Left renal pelvis (tissue), 4 donors: ENCODE measurements at places on chromosomes 1 and 21.

DNA sequence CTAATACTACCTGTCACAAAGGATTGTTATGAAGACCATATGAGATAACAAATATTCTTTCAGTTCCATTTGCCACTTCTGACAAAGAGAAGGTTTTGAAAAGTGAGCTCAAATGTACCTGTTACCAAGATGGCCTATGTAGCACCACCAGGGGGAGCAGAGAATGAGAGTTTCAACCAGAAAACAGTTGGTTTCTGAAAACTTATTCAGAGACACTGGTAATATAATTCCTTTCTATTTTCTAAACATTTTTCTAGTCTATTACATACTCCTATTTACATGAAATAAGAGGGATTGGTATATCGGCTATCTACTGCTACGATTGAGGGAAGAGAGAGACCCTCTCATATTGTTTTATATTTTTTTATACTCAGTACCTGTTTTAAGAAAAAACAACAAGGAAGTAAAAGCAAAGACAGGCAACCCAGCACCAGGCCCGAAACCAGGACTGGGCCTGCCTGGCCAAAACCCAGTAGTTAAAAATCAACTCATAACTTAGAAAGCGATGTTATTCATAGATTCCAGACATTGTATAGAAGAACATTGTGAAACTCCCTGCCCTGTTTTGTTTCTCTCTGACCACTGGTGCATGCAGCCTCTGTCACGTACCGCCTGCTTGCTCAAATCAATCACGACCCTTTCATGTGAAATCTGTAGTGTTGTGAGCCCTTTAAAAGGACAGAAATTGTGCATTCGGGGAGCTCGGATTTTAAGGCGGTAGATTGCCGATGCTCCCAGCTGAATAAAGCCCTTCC lies 48.3 kb downstream of the IL23R start:
- no peak for DNase-seq

GRCh38 chr1:181390410-181391077 lies 92.8 kb upstream of the CACNA1E start:
- DNase-seq = no peak

GRCh38 chr1:197775282-197776262 lies at the start of gene DENND1B:
TSS of gene DENND1B (minus strand) at chr1:197775480. CDS start at chr1:197775155, 325 bp downstream.
- DNase-seq = peak; percentile 63

GRCh38 chr1:234114648-234115307 lies 210.3 kb downstream of the SLC35F3 start:
- DNase-seq = no peak

GRCh38 chr1:111475701-111476100 lies 1.9 kb downstream of the C1orf162 start:
- DNase-seq = no peak

DNA sequence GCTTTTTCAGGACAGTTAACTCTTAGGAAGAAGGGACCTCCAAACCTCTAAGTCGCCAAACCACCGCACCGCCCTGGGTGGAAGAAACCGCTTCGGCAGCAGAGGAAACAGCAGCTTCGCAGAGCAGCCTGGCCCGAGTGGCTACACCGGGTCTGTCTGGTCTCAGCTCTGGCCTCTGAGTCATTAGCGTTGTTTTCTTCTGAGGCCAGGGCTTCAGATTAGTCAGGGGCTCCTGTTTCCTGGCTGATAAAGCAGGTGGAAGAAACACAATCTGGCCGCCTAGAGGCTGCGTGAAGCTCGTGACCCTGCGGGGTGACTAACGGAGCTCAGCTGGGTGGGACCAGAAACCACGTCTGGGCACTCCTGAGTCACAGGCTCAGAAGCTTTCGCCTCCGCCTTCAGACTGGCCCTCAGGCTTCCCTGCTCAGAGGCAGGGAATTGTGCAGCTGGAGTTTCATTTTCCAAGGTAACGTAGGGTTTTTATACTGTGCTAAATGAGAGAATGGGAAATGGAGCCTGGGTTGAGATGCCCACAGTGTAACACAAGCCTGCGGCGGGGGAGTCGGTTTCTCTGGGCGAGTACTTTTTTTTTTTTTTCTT lies 44.9 kb downstream of the CHAF1B start:
- DNase-seq = peak; percentile 51

GRCh38 chr1:9161963-9162362 lies 33.1 kb upstream of the GPR157 start:
- DNase-seq = no peak

DNA sequence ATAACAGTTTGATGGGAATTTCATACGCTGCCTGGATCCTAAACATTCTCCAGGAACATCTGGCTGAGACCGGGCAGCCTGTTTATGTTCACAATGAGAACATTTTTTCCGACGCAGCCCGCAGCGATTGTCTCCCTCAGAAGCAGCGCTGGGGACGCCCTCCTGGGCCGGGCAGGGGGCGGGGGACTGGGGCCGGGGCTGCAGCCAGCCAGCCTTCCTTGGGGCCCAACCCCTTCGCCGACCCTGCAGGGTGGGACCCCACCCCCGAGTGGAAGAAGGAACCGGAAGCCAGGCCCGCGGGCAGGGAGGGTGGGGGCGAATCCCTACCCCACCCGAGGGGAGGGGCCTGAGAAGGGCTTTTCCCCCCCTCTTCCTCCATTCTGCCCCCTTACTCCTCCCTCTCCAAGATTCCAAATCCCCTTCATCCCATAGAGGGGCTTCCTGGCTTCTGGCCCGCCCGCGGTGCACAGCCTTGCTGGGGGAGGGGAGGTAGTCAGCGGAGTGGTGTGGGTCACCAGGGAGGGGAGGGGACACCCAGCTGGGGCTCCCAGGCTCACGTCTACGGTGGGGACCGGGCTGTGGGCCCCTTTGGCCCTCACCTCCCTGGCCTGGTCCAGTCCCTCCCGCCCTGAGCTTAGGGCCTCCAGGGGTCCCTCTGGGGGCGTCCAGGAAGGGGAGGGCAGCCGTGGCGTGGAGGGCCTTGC lies 60.6 kb downstream of the WNT9A start:
- DNase-seq = no peak

DNA sequence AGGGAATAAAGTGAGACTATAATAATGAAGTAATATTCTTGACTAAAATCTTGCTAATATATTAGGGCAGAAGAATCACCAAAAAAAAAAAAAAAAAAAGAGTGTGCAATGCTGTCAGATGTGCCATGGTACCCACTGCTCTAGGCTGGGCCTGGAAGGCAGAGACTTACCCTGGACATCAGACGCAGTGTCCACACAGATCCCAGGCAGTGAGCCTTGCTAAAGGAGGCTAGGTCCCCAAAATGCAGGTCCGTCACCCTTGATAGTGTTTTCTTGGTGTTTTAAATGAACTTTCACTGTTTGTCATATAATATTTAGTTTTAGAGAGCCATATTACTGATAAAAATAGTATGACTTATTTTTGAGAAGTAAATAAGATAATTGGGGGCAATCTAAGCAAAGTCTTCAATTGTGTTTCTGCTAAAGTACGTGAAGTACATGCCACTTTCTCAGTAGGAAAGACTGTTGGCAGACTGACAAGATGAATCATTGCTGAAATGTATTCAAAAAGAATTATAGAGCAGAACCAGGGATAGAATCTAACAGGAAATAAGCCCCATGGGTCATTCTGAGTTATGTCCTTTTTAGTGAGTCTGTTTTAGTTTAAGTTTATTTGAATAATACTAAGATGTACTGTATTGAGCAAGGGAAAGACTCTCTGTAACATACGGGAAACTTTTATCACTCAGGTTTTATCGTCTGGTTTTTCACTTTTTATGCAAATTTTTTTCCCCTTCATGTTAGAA lies 74.6 kb upstream of the PDC start:
- DNase-seq = no peak

- DNase-seq = no peak
Observed at GRCh38 chr1:231139125-231139649, 22.7 kb upstream of the TRIM67 start.

DNA sequence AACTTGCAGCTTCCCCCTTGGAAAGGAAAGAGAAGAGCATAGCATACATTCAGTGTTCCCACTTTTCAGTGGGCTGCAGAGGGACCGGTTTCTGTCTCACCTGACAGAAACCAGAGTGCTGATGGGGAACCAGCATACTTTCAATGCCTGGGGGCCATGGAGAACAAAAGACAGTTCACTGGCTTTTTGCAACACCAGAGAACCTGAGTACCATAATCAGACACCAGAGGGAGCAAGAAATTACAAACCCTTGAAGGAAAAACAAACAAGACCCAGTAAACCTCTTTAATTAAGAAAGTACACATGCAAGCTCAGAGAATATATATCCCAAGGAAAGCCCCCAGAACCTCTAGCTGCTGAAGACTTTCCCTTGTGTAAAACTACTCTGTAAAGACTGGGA lies 51.1 kb downstream of the CSMD2 start:
- DNase-seq = no peak

DNA sequence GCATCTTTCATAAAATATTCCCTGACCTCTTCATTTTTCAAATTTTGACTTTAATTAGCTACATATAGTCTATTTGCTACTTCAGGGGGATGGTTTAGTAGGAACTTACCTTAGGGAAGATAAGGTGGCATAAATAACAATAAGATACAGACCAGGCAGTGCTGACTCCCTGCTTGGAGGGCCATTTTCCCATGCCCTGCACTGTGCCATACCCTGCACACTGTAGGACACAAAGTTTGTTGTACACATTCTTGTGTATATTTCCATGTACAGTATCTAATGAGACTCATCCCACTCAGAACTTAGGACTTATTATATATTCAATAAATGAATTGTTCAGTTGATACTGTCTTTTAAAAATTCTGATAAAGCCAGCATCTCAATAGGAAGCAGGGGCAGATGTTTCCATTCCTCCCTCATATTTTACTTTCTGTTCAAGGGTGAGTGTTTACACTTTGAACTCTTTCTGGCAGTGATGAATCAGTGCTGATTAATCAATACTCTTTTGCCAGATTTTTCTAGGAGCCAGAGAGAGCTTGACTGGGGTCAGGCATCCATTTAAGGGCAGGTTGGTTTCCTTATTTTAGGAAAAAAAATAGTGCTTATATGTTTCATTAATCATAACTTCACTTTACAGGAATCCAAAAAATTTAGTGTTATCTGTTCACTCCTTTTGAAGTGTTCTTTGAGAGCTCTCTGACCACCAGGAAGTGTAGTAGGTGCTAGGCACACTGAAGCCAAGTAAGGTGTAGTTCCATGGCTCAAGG lies 30.6 kb downstream of the MPZL1 start:
- DNase-seq = no peak

- no peak for DNase-seq
Observed at GRCh38 chr1:243409284-243409683, 153.4 kb downstream of the SDCCAG8 start.

GRCh38 chr1:89322402-89322801 lies 41.5 kb upstream of the GBP6 start:
- DNase-seq = no peak

DNA sequence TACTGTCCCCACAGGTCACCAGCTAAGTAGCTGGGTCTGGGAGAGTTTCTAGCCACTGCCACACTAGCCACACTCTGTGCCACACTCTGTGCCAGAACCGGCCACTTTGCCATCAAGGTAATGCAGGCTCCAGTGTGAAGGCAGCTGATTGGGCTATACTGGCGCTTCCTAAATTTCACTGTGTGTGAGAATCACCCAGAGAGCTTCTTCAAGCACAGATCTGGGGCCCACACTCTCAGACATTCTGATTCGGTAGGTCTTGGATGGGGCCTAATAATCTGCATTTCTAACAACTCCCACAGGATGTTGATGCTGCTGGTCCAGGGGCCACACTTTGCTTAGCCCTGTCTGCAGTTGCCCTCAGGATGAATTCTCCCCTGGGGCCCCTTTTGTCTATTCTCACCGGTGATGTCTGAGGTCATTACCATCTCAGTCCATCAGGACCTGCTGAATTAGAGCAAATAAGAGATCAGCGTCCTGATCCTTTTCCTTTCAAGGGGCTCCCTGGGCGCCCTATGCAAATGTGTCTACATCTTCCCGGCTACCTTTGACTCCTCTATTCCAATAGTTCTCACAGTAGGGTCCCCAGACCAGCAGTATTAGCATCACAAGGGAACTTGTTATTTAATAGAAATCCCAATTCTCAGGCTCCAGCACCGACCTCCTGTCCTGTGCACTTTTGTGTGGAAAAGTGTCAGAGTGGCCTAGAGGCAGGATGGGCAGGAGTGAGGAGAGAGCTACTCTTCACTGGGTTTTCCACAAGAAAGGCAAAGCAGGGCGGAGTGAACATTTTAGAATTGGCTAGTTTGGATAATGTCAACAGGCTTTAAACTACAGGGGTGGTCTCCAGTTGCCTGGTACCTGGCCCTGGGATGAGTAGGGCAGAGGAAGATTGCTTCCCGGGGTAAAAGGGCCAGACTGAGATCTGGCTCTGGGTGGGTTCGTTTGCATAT lies 24.7 kb upstream of the LRRN2 start:
- no peak for DNase-seq

DNA sequence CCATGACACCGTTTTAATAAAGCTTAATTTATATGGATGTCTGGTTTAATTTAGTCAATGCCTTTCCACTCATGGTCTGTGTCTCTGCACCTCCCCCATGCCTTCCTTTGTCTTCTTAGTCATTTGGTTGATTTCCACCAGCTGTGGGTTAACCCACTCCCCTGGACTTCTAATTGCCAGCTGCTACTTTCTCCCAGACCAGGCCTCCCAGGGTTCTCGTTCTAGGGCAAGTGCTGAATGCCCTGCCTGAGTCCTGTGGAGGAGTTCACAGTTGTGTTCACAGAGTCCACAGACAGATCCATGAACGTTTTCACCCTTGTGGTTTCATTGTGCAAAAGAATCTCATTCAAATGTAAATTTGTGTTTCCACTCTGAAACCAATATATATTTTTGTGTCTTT lies 243.4 kb downstream of the NUF2 start:
- DNase-seq = no peak

GRCh38 chr1:93708734-93709481 lies 27.3 kb upstream of the BCAR3 start:
- no peak for DNase-seq

GRCh38 chr1:206023695-206024094 lies at the start of gene CTSE:
TSS of gene CTSE (minus strand) at chr1:206023895. CDS start at chr1:206023791, 104 bp downstream.
- no peak for DNase-seq

DNA sequence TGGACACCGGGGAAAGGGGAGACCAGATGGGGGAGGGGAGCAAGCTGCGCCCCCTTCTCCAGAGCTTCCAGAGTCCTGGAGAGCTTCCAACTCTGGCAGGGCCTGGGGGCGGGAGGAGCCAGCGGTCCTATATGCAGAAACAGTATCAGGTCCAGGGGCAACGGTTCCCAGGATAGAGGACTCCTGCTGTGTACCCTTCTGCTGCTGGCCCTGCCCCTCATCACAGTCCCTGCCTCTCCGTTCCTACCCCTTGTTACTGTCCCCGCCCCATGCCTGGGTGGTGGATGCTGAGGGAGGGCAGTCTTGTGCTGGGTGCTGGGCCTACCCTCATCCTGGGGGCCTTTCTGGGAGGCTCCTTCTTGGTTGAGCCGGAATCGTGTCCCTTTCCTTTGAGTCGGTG lies 19.2 kb upstream of the PEX10 start:
- no peak for DNase-seq

DNA sequence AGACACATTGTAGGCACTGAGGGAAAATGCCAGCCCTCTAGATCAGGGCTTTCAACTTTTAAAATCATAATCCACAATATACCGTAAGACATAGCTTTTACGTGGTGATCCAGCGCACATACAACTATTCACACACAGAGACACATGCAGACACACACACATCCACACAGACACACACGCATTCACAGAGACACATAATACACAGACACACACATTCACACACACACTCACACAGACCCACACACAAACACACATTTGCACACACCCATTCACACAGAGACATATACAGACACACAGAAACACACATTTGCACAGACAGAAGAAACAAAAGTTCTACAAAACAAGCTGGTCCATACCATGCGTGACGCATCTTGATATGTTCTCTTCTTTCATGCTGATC lies 244.5 kb downstream of the RHOU start:
- DNase-seq = no peak

GRCh38 chr1:217867446-217867995 lies 236.4 kb downstream of the SPATA17 start:
- no peak for DNase-seq
